ENCODE measurements at places on chromosomes 12 and 14. TPM values are rescaled to one million over a fixed set of nuclear protein-coding genes. Genes with fewer than 3 reads are reported as not detected.

GRCh38 chr12:69846976-69847375 lies 21.9 kb downstream of the MYRFL start:
- H3K36me3 ChIP-seq = no peaks in the 10 kb centered on the region
- no peak overlapping the region for H3K4me3 ChIP-seq
- DNase-seq = no peak
- H3K27me3 ChIP-seq = no peaks in the 10 kb centered on the region
- no peak overlapping the region for H3K27ac ChIP-seq

- no peaks in the 10 kb centered on the region for H3K27me3 ChIP-seq
- no peak overlapping the region for H3K4me3 ChIP-seq
- H3K36me3 ChIP-seq = no peaks in the 10 kb centered on the region
- H3K27ac ChIP-seq = peak overlapping the region; percentile 65
- peaks cover 26% of the 10 kb centered on the region for H3K4me1 ChIP-seq
Measured at GRCh38 chr14:69695322-69696203, 71.4 kb upstream of the SRSF5 start.

DNA sequence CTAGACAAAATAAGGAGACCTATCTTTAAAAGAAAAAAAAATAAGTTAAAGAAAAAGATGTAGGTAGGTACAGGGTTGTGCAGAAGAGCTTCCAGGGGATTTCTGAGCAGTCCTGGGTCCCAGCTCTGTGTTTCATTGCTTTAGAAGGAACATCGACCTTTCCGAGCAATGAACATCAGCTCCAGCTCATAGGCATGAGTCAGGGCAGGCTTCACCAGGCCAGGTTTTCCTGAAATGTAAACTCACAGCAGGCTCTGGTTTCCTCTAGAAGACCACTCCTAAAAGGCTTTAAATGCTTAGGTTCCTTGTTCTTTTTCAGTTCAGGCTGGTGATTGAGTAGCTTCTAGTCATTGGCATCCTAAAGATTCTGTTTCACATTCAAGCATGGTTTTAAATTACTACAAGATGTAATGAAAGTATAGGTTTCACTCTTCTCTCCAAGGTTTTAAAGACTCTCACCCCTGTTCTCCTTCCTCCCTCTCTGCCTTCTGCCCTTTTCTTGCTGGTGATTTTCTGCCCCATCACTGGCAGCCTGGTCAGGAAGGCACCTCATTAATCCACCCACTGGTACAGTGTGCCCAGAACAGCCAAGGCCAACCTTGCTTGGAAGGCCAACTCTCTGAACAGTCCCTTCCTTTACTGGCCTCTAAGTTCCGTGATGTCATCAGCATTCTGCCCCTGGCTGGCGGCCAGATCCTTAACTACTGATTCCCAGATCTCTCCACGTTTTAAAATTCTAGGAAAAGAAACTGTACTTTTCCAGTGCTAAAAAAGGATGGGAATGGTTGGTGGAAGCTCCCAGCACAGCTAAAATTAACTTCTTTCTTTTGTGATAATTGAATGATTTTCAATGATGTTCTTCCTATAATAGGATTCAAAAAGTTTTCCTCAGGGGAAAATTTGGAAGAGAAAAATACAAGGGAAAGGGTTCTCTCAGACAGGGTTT lies 109.4 kb upstream of the HIF1A start:
- peak; percentile 64 for DNase-seq
- H3K4me1 ChIP-seq = peaks cover 58% of the 10 kb centered on the region
- H3K36me3 ChIP-seq = no peaks in the 10 kb centered on the region
- no peak overlapping the region for H3K4me3 ChIP-seq

GRCh38 chr14:62939970-62940369 lies 105.3 kb downstream of the KCNH5 start:
- no peak overlapping the region for H3K4me3 ChIP-seq
- H3K4me1 ChIP-seq = no peaks in the 10 kb centered on the region
- H3K27me3 ChIP-seq = no peaks in the 10 kb centered on the region
- DNase-seq = no peak

DNA sequence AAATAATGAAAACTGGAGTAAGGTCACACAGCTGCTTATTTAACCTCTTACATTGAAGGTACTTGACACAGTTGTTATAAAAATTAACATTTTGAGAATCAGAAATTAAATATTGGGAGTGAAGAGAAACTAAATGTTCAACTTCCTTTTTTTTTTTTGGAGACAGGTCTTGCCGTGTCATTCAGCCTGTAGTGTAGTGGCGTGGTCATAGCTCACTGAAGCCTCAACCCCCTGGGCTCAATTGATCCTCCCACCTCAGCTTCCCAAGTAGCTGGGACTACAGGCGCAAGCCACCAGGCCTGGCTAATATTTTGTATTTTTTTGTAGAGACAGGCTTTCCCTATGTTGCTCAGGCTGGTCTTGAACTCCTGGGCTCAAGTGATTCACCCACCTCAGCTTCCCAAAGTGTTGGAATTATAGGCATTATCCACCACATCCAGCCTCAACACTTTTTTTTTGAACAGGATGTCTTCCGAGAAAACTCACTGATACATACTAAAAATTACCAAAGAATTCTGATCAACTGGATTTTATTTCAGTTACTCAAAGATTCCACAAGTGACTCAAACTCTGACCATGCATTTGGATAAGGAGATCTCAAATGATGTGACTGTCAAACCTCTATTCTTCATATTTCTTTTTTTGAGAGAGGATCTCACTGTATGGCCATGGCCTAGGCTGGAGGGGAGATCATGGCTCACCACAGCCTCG lies 35.4 kb downstream of the SGPP1 start:
- no peak overlapping the region for H3K4me3 ChIP-seq
- DNase-seq = no peak
- peaks cover 3% of the 10 kb centered on the region for H3K36me3 ChIP-seq
- no peaks in the 10 kb centered on the region for H3K27me3 ChIP-seq

DNA sequence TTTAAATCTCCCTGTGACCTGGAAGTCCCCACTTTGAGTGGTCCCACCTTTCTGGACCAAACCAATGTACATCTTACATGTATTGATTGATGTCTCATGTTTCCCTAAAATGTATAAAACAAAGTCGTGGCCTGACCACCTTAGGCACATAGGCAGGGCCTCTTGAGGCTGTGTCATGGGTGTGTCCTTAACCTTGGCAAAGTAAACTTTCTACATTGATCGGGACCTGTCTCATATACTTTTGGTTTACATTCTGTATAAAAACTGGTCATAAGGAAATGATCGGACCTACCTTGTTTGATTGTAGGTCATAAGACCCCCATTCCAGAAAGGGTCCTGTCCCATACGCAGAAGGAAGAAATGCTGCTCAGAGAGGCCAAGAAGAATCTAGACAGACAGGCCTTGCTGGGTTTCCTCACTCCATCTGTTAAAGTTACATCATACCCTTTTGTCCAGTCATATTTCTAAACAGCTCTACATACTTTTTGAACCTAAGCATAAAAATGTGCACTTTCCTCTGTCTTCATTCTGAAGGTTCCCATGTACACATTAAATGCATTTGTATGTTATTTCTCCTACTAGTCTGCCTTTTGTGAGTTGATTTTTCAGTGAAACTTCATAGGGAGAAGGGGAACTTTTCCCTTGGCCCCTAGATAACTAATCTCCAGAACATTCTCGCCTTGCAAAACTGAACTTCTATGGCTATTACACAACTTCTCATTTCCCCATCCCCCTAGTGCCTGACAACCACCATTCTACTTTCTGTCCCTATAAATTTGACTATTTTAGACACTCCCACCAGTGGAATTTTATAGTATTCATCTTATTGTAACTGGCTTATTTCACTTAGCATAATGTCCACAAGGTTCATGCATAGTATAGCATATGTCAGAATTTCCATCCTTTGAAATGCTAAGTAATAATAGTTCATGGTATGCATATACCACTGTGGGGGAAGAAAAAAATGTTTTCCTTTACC lies 30.2 kb upstream of the CPM start:
- H3K36me3 ChIP-seq = no peaks in the 10 kb centered on the region
- no peak for DNase-seq
- H3K4me3 ChIP-seq = no peak overlapping the region
- no peaks in the 10 kb centered on the region for H3K4me1 ChIP-seq
- no peaks in the 10 kb centered on the region for H3K27me3 ChIP-seq

DNA sequence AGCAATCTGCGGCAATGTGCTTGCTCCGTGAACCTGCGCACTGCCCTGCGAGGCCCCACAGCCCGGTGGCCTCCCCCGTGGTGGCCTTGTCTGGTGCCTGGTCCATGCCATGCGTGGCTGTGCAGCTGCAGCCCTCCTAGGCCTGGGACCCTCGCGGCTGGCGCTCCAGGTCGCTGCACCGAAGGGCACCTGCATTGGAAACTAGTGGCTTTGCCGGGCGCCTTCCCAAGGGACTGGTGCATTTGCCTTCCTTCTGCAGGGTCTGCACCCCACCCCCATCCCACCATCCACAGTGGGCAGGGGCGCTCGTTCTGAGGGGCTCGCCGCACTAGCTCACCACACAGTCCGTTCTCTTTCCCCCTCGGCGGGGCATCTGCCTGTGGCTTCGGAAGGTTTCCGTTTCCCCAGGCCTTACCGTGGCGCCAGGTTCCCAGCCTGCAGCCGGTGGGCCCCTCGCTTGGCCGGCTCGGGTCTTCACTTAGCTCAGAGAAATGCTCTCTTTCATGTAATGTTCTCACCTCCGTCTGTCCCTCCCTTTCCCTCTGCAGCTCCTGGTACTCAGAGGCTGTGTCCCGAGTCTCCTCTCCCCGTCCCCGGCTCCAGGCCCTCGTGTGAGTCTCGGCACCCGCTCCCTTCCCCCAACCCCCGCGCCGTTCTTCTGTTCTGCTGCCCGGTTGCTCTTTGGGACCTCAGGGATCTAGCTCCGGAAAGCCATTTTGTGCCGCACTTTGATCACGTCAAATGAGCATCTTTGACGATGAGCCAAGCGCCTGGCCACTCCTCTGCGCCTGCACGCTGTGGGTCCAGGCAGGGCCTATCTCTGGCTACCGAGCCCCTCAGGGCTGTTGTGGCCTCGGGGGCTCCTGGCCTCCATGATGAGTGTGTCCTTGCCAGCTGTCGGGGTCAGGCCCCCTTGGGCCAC lies 31.9 kb downstream of the JAG2 start:
- no peaks in the 10 kb centered on the region for H3K27me3 ChIP-seq
- no peak overlapping the region for H3K27ac ChIP-seq
- no peaks in the 10 kb centered on the region for H3K4me1 ChIP-seq
- no peak for DNase-seq

GRCh38 chr12:131152587-131152986 lies 198.9 kb downstream of the ADGRD1 start:
- H3K27ac ChIP-seq = no peak overlapping the region
- no peaks in the 10 kb centered on the region for H3K27me3 ChIP-seq
- H3K4me1 ChIP-seq = no peaks in the 10 kb centered on the region
- no peak overlapping the region for H3K4me3 ChIP-seq
- no peak for DNase-seq

DNA sequence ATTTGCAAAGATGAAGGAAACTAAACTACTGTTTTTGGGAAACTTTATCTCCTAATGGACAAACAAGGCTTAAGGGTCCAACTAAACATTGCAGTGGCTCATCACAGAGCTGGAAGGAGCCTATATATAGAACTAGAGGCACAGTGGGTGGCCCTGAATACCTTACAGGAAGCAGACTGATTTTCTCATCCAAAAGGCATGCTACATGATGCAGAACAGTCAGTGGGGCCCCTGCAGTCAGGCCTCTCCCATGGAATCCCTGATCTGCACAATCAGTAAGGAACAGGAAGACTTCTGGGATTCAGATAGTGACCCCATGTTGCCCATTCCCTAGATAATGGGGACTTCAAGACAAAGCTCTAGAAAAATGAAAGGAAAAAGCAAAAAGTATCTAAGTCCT lies 1.9 kb upstream of the LLPH start:
- peak overlapping the region; percentile 78 for H3K27ac ChIP-seq
- H3K4me3 ChIP-seq = no peak overlapping the region
- no peaks in the 10 kb centered on the region for H3K27me3 ChIP-seq
- peak; percentile 86 for DNase-seq
- peaks cover 19% of the 10 kb centered on the region for H3K4me1 ChIP-seq

DNA sequence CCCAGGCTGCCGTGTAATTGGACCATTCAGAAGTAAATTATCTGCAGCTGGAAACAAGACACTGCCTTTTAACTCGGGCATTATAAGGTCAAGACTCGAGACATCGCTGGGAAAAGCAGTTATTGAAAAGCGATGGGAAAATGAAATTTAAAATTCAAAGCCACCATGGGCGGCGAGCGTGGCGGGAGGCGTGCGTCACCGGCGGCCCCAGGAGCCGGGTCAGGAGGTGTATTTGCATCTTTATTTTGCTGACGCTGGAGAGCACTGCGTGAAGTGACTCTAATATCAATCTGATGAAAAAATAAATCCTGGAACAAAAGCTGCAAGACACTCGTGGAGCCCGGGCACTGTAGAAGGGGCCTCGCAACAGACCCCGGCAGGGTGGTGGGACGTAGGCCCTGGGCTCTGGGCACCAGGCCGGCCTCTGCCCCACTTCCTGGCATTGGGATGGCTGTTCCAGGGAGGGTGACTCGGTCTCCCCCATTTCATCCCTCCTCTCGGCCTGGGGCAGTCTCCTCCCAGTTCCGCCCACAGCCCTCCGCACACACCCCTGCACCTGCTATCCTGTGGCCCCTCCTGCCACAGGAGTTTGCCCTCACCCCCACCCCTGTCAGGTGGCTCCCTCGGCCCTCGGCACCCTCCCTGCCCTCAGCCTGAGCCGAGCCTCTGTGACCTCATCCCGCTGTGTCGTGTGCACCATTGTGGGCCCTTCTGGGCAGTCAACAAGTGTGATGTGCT lies 196.2 kb downstream of the KIF26A start:
- H3K4me3 ChIP-seq = peak overlapping the region; percentile 26
- no peak overlapping the region for H3K27ac ChIP-seq
- H3K27me3 ChIP-seq = peaks cover 9% of the 10 kb centered on the region
- H3K4me1 ChIP-seq = peaks cover 11% of the 10 kb centered on the region
- DNase-seq = no peak

Gene KRT75
- total RNA-seq = not detected

Gene LYZ
- 0.10 TPM for total RNA-seq

Gene CCDC197
- not detected for total RNA-seq

Gene RILPL1
- total RNA-seq = 6.8 TPM

Measured in SJCRH30 (cell line).